ENCODE measurements at places on chromosomes 2 and 18.

GRCh38 chr2:174697255-174697654 lies 67.0 kb downstream of the CHRNA1 start:
- DNase-seq: peak; percentile 55

DNA sequence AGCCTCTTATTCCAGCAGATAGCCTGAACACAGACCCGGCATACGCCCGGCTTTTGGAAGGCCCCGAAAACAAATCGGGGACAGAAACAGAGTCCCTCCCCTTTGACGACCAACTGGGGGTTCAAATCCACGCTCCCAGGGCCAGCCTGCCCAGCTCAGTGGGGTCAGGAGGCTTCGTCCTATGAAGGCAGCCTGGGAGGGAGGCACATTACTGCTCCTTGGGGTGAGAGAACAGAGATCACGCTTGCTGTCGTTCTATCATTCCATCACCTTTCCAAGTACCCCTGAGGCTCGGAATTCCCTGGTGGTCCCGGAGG lies 208.8 kb upstream of the SALL3 start:
- DNase-seq: no peak

DNA sequence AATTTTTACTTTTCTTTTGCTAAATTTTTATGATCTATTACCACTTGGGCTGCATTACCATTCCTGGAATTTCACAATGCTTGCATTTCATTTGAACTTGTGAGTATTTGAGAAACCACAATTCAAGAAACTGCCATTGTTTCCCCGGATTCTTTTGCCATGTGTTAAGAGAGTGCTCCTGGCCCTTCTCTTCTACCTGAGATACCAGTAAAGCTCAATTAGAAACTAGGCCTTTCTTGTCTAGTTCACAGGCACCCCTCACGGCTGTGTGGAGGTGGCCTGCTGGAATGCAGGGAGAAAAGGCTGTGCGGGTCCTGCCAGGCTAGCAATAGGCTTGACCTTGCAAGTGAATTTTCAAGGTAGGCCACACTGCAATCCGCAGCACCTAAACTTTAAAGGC lies 40.8 kb downstream of the ZEB2 start:
- no peak for DNase-seq

DNA sequence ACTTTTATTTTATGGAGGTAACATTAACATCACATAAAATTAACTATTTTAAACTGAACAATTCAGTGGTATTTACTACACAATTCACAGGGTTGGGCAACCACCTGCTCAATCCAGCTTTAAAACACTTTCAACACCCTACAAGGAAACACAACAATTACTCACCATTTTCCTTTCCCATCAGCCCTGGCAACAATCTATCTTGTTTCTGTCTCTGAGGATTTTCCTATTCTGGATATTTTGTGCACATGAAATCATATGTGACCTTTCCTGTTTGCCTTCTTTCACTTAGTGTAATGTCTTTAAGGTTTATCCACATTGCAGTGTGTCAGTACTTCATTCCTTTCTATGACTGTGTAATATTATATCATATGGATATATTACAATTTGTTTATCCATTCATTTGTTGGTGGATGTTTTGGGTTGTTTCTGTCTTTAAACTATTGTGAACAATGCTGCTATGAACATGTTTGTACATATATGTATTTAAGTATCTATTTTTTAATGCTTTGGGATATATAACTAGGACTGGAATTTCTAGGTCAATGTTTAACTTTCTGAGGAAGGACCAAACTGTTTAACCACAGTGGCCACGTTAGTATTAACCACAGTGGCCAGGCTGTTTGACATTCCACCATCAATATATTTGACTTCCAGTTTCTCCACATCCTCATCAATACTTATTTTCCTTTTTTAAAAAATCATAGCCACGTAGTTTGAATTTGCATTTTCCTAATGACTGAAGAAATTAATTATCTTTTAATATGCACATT lies 72.4 kb upstream of the KIF5C start:
- DNase-seq: no peak

- no peak for DNase-seq
Measured at GRCh38 chr2:135980434-135981079, 4.9 kb downstream of the DARS1 start.

DNA sequence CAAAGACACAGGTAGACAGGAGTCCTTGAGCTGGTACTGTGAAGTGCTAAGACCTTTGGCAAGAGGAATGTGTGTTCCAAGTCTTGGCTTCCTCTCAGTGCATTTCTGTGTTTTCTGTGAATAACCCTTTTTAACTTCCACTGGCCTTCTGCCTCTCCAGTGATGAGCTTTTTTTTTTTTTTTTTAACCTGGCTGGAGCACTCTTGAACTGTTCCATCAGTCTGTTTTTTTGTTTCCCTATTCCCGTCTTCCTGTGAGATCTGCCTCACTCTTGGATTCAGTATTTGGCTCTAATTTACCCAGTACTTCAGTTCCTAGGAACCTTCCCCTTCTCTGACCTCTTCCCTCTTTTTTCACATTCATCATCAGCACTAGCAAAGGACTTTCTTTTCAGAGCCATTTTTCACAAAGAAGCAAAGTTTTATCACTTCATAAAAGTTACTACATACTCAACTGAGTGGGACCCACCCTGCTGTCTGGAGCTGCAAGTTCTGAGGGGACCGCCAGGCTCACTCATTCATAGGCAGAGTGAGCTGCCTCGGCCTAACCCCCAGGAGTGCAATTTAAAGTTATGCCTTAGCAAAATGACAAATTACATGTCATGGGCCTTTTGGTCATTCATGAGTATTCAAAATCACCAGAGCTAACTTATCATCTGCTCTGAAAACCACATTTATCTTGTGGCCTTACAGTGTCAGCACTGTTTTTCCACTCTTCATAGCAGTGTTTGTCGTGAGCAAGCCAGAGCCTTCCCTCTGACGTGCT lies 126.9 kb upstream of the DAPL1 start:
- DNase-seq: no peak

- DNase-seq: no peak
Measured at GRCh38 chr2:207258263-207258991, 92.7 kb upstream of the KLF7 start.

DNA sequence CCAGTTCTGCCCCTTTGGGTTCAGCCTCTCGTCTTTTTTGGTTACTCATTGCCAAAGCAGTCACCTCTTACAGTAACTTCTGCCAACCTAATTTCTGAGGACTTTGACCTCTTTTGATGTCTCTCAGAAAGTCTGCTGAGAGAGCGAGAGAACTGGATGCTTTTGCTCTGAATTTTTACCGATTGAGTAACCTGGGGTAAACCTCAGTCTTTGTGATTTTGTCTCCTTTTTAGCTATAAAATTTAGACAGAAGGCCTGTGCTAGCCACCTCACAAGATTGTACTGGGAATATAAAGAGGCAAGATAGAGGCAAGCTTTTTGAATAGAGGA lies 34.8 kb upstream of the IL1R1 start:
- DNase-seq: no peak

GRCh38 chr18:11672198-11672597 lies 16.9 kb upstream of the GNAL start:
- DNase-seq: no peak

DNA sequence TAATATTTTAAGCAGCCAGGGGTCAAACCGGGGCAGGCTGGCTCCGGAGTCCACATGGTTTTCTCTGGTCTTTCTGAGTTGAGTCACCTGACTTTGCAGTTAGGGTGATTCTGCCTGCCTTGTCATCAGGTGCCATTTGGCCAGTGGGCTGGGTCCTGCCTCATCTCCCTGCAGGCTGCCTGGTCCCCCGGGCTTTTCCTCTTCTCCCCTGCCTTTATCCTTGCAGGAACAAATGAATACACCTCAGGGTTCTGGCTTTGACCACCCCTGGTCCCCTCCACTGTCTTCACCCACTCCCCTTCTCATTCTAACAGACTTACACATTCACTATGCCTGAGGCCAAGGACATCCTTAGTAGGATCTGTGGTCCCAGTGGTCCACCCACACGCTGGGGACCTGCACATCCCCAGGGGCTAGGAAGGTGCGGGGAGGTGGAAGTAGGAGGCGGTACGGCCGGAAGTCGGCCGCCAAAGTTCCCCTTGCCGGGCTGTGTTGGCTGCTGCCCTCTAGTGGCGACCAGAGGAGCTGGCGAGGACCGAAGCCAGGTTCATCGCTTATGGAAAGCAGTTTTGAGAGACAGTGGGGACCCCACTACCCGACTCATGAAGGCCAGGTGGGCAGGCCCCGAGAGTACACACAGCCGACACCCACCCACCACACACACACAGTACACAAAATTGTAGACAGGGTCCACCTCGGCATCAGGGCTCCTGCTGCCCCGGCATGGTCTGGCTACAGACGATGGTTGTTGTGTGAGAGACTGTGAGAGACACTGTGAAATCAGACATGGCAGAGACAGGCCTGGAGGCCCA lies 6.3 kb upstream of the TEX261 start:
- DNase-seq: peak; percentile 55

- no peak for DNase-seq
Measured at GRCh38 chr2:236740506-236740905, 170.9 kb downstream of the ACKR3 start.

GRCh38 chr2:221529943-221530652 lies 42.0 kb downstream of the EPHA4 start:
- no peak for DNase-seq

DNA sequence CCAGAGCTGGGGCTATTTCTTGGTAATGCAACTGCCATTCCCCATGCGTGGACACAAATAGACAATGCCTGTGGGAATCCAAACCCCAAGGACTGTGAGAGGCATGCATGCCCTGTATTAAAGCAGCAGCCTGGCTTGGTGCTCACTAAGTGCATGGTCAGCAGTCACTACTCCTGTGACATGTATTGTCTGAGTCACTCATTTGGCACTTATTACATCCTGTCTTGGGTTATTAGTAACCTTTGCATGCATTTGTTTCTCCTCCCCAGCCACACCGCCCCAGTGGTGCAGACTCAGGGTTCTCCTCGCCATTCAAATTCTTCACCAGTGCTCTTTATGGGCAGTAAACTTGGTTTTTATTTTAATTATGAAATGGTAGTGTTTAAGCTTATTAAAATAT lies 30.2 kb downstream of the PRKCE start:
- DNase-seq: no peak

GRCh38 chr2:213166109-213166508 lies 14.7 kb upstream of the IKZF2 start:
- DNase-seq: no peak

DNA sequence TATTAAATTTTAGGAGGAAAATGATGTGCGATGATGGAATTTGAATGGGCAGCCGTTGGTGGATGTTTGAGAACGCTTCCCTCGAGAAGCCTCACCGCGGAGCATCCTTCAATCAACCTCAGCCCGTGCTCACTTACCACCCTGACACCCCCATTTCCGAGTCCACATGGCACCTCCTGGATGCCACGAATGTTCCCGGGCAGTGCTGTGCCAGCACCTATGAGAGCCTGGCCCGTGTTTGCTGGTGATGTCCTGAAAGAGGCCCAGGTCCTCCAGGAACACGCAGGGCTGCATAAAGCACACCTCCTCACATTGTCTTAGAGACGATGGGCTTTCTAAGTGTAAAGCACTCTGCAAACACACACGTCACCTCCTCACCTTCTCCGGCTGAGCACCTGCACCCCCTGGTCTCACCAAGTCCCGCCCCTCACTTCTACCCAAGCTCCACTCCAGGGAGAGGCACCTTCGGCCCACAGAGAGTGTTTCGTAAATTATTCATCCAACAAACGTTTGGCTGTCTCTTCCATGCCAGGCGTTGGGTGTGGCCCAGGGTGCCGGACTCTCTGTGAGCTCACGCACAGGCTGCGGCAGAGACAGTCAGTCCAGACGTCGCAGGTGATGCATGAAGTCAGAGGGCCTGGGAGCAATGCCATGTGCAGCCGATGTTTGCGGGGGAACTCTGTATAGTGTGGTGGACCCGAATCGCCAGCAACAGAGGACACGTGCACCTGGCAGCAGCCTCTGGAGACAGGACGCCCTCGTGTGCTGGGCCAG lies 150.0 kb downstream of the TPO start:
- no peak for DNase-seq

- no peak for DNase-seq
Measured at GRCh38 chr2:60439219-60439974, 114.1 kb downstream of the BCL11A start.

- DNase-seq: no peak
Measured at GRCh38 chr2:64124571-64124970, 19.6 kb downstream of the PELI1 start.

- DNase-seq: no peak
Measured at GRCh38 chr2:35548171-35548570, 807.4 kb upstream of the CRIM1 start.

- DNase-seq: no peak
Measured at GRCh38 chr2:2788076-2788475, 457.0 kb upstream of the MYT1L start.

GRCh38 chr2:3212061-3212362 lies 165.6 kb downstream of the EIPR1 start:
- no peak for DNase-seq

GRCh38 chr2:120474486-120474885 lies 128.6 kb downstream of the INHBB start:
- no peak for DNase-seq
